ENCODE measurements at places on chromosomes 1 and 21.

DNA sequence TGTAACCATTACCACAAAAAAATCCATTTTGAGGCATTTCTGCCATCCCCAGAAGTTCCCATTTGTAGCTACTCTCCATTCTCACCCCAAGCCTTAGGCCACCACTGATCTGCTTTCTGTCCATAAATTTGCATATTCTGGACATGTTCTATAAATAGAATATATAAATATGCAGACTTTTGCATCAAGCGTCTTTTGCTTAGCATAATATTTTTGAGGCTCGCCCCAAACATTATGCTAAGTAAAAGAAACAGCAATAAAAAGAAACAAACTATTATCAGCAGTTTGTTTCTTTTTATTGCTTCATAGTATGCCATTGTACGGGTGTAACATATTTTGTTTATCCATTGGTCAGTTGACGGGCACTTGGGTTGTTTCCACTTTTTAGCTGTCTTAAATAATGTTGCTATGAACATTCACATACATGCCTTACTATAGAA lies 7.9 kb downstream of the TFAP2E start:
- DNase-seq, result no peak

GRCh38 chr1:223201967-223202366 lies 58.9 kb upstream of the TLR5 start:
- no peak for DNase-seq

DNA sequence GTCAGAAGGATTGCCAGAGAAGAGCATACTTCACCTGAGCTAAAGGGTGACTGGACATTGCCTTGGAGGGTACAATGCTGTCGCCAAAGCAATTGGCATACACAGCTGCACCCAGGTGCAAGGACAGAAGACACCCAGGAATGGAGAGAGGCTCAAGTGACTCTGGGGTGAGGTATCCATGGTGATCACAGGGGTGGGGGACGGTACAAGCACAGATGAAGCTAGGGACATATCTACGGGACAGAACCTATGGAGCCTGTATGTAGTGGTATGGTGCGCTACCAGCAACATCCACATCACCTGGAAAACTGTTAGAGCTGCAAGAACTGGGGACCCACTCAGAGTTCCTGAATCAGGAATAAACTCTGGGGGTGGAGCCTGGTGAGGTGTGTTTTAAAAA lies 286.1 kb downstream of the PCP4 start:
- DNase-seq, result no peak

DNA sequence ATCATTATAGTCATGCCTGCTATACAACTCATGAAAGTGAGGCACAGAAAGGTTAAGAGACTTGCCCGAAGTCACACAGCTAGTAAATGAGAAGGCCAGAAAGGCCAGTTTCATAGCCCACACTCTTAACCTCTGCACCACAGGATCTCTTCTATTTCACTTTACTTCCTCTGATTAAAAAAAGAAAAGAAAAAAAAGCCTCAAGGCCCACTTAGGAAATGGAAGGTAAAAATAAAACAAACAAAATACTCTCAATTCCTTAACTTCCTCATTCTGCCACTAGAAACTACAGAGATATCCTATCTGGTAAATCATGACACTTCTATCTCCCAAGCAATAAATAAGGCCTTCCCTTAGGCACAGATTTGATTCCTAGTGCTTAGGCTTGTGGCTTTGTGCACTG lies 7.6 kb upstream of the ENAH start:
- DNase-seq, result no peak

DNA sequence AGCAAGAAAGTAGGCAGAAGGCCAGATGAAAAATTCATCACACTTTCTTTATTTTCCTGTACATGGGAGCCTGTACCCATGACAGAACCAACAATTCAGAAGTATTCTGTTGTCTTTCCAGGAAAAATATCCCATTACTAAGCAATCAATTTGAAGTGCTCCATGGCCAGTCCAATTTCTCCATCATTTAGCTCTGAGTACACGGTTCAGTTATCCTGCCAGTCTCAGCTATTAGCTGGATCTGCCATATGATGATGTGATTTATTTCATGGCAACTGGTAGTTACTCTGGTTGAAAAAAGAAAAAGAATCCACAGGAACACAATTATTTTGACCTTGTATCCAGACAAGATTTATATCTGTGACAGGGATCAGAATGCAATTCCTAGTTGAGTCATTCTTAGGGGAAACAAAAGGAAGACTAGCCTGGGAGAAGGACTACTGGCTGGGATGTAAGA lies 70.6 kb upstream of the GORAB start:
- peak; percentile 86 for DNase-seq

DNA sequence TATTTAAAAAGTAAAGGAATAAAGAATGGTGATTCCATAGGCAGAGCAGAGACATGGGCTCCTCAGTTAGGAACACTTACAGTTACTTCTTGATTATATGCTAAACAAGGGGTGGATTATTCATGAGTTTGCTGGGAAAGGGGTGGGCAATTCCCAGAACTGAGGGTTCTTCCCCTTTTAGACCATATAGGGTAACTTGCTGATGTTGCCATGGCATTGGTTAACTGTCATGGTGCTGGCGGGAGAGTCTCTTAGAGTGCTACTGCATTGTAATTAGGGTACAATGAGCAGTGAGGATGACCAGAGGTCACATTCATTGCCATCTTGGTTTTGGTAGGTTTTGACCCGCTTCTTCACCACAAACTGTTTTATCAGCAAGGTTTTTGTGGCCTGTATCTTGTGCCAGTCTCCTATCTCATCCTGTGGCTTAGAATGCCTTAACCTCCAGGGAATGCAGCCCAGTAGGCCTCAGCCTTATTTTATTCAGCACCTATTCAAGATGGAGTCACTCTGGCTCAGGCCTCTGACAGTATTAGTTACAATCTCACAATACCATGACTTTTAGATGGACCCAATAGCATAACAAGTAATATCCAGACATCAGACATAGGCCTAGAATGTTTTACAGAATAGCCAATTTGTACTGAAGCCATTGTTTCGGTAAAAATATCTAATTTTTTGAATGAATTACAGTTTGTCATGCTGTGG lies 106.8 kb downstream of the ZBTB18 start:
- DNase-seq, result no peak

Data from fibroblast of lung (primary cell).